ENCODE measurements at places on chromosomes 7 and 10.

DNA sequence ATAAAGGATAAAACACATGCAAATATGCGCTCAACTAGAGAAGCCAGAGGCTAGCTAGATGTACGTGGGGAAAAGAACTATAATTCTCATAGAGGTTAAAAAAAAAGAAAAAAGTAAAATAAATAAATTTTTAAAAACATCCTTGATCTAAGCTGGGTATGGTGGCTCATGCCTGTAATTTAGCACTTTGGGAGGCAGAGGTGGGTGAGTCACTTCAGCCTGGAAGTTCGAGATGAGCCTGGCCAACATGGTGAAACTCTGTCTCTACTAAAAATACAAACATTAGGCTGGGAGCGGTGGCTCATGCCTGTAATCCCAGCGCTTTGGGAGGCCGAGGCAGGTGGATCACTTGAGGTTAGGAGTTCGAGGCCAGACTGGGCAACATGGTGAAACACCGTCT, 18.6 kb upstream of the HSPA12A start:
- DNase-seq = no peak

GRCh38 chr7:108143658-108144420, 13.7 kb upstream of the LAMB4 start:
- no peak for DNase-seq

DNA sequence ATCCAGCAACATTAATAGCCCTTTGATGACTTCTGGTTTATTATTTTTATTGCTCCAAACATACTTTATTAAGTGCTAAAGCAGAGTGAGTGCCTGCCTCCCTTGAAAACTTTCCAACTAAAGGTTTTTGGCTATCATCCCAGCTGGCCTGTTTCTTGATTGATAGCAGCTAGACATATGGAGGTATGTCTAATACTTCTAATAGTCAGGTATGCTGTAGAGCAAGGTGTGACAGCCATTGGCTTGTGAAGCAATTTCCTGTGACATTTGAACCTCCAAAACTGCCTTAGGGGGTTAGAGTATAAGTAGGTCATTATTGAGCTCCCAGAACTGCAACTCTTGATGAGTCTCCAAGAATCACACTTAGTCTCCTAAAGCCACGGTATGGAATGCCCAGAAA, 55.8 kb downstream of the LOXL4 start:
- DNase-seq = no peak

DNA sequence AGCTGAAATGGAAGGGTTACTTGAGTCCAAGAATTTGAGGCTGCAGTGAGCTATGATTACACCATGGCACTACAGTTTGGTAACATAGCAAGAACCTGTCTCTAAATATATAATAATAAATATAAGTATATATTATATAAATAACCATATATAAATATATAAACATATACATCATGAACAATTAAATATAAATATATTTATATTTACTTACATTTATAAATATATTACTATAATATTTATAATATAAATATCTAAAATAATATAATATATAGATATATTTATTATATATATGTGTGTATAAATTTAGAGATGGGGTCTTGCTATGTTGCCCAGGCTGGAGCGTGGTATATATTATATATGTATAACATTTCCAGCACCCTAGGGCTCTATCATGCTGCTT, 42.4 kb upstream of the LYZL1 start:
- DNase-seq = no peak

DNA sequence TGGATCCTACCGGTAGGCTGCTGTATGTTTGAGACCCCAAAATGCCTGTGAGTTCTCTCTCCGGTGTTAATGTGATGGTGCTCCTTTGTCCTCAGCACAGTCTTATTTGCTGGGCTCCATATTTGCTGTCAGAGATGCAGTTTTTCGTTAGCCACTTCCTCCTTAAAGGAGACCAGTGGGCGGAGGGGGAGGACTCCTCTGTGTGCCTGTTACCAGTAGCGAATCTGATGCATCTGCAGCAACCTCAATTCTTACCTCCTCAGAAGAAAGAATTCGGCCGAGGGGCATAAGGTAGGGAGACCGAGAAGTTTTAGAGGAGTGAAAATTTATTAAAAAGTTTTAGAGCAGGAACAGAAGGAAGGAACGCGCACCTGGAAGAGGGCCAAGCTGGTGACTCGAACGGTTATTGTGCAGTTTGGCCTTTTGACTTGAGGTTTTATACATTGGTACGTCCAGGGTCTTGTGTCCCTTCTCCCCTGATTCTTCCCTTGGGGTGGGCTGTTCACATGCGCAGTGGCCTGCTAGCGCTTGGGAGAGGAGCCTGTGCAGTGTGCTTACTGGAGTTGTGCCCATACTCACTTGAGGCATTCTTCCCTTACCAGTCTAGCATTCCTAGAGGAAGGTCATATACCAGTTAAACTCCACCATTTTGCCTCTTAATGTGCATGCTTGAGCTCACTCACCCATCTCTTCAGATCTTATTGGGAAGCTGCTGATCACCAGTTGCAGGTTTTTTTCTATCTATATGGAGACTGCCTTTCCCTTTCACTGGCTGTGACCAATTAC, 49.5 kb downstream of the GNAI1 start:
- DNase-seq = no peak

GRCh38 chr10:99836711-99837110, 54.3 kb downstream of the ABCC2 start:
- no peak for DNase-seq

Measured in dermis microvascular lymphatic vessel endothelial cell (primary cell).